ENCODE measurements at places on chromosomes 2 and 18. TPM values are rescaled to one million over a fixed set of nuclear protein-coding genes. Genes with fewer than 3 reads are reported as not detected.

The GAREM1 gene
- total RNA-seq: 5.1 TPM

The DOK6 gene
- total RNA-seq: 0.43 TPM

The RAB10 gene
- 123 TPM for total RNA-seq

The RGPD8 gene
- 11.1 TPM for total RNA-seq

DNA sequence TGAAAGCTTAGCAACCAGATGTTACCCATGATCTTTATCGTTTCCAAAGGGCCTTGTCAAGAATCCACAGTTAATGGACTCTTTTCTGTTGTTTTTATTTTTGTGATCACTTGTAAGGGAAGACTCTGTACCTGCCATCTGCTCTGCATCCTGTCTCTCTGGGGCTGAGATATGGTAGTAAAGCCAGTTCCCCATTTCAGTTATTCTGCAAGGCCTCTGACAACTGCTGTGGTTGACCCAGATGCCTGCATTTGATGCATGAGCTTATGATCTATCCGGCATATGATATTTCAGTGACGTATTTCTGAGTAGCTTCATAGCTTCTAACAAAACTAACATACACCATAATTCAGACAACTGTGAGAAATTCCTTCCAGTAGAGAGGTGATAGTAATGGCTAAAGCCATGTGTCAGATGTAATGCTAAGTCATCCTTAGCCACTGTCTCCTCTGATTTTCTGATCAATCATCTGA, 105.1 kb downstream of the TPO start:
- DNase-seq: no peak
- no peaks in the 10 kb centered on the region for H3K4me1 ChIP-seq
- no peaks in the 10 kb centered on the region for H3K27me3 ChIP-seq
- H3K27ac ChIP-seq: no peak overlapping the region
- no peaks in the 10 kb centered on the region for H3K36me3 ChIP-seq
- no peak overlapping the region for H3K4me3 ChIP-seq

- no peaks in the 10 kb centered on the region for H3K4me1 ChIP-seq
- no peaks in the 10 kb centered on the region for H3K36me3 ChIP-seq
- DNase-seq: no peak
- H3K4me3 ChIP-seq: no peak overlapping the region
Observed at GRCh38 chr2:63651861-63652651, 63.3 kb downstream of the MDH1 start.

GRCh38 chr2:100799686-100800085, 20.3 kb upstream of the NPAS2 start:
- H3K27me3 ChIP-seq: no peaks in the 10 kb centered on the region
- no peak overlapping the region for H3K4me3 ChIP-seq
- H3K27ac ChIP-seq: no peak overlapping the region
- H3K4me1 ChIP-seq: no peaks in the 10 kb centered on the region

DNA sequence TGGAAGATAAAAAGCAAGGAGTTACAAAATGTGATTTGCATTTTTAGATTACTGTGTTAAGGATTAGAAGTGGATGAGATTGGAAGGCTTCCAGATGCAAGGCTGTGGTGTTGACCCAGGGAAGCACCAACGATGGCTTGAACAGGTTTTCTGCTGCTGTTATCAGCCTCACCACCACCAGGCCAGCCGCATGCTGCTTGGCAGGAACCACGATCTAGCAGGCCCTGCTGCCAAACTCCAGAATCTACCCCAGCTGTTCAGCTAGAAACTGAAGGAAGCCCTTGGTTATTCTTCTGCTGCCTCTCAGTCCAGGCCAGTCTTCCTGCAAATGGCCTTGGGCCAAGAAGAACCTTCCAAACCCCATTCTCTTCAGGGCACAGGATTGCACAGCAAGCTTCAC, 133.9 kb downstream of the MTCL1 start:
- H3K4me3 ChIP-seq: no peak overlapping the region
- H3K36me3 ChIP-seq: no peaks in the 10 kb centered on the region
- no peak overlapping the region for H3K27ac ChIP-seq
- no peaks in the 10 kb centered on the region for H3K4me1 ChIP-seq

- H3K4me1 ChIP-seq: peaks cover 8% of the 10 kb centered on the region
- H3K36me3 ChIP-seq: no peaks in the 10 kb centered on the region
- no peaks in the 10 kb centered on the region for H3K27me3 ChIP-seq
- no peak for DNase-seq
- H3K4me3 ChIP-seq: no peak overlapping the region
- H3K27ac ChIP-seq: no peak overlapping the region
Observed at GRCh38 chr2:190858817-190859216, 21.8 kb upstream of the GLS start.

GRCh38 chr18:48843162-48843561, 107.6 kb downstream of the SMAD7 start:
- peaks cover 22% of the 10 kb centered on the region for H3K4me1 ChIP-seq
- H3K27me3 ChIP-seq: no peaks in the 10 kb centered on the region
- no peaks in the 10 kb centered on the region for H3K36me3 ChIP-seq
- DNase-seq: no peak
- no peak overlapping the region for H3K27ac ChIP-seq
- H3K4me3 ChIP-seq: no peak overlapping the region

- no peak overlapping the region for H3K27ac ChIP-seq
- no peak overlapping the region for H3K4me3 ChIP-seq
- no peak for DNase-seq
- H3K4me1 ChIP-seq: peaks cover 6% of the 10 kb centered on the region
- no peaks in the 10 kb centered on the region for H3K27me3 ChIP-seq
Observed at GRCh38 chr2:24330161-24330560, 30.2 kb downstream of the ITSN2 start.

- H3K4me1 ChIP-seq: no peaks in the 10 kb centered on the region
- no peaks in the 10 kb centered on the region for H3K27me3 ChIP-seq
- no peak overlapping the region for H3K4me3 ChIP-seq
- no peak overlapping the region for H3K27ac ChIP-seq
- no peaks in the 10 kb centered on the region for H3K36me3 ChIP-seq
Observed at GRCh38 chr18:79278896-79279295, 116.8 kb upstream of the NFATC1 start.

GRCh38 chr2:199739413-199740110, 111.4 kb downstream of the FTCDNL1 start:
- H3K36me3 ChIP-seq: no peaks in the 10 kb centered on the region
- peaks cover 16% of the 10 kb centered on the region for H3K4me1 ChIP-seq
- no peak overlapping the region for H3K27ac ChIP-seq
- H3K4me3 ChIP-seq: no peak overlapping the region
- peak; percentile 83 for DNase-seq
- no peaks in the 10 kb centered on the region for H3K27me3 ChIP-seq

DNA sequence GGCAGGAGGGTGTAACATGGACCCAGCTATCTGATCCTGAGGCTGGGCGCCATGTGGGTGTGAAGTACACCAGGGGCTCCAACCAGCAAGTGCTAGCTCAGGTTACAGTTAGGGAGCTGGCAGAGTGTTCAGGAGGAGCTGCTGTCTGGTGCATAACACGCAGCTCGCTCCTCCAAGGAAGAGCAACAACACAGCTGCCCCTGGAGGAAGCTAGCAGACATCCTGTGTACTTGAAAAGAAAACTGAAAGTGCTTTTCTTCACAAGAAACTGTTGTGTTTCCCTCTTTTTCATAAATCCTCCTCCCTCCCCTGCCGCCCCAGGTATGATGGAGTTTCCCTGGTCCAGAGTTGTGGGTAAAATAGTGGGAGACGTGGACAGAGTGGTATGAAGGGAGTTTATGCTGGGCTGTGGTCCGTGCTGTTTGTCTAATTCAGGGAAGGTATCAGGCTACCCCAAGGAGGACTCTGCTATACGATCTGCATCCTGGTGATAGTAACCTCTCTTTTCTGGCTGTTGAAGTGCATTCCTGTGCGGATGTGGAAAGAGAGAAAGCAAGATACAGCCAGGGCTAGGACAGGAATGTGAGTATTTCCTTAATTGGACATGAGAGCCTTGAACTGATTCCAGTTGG, 6.1 kb upstream of the LBH start:
- H3K36me3 ChIP-seq: no peaks in the 10 kb centered on the region
- H3K4me3 ChIP-seq: no peak overlapping the region
- DNase-seq: peak; percentile 19
- H3K27ac ChIP-seq: no peak overlapping the region
- peaks cover 30% of the 10 kb centered on the region for H3K27me3 ChIP-seq
